ENCODE measurements at places on chromosomes 7 and 10.

DNA sequence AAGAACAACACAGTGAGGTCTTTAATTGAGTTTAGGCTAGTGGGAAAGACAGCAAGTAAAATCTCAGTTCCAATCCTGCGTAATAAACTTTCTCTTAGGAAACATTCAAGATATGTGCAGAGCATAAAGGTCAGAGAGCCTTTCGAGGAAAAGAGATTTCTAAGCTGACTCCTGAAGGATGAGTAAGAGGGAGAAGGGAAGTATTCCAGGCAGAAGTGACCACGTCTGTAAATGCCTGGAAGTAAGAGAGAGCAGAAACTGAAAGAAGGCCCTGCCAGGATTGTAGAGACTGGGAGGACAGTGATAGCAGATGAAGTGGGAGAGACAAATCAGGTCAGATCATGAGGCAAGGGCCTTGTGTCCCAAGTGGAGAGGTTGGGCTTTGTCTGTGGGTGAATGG is 41.8 kb downstream of the PNLIPRP3 start:
- DNase-seq = no peak

DNA sequence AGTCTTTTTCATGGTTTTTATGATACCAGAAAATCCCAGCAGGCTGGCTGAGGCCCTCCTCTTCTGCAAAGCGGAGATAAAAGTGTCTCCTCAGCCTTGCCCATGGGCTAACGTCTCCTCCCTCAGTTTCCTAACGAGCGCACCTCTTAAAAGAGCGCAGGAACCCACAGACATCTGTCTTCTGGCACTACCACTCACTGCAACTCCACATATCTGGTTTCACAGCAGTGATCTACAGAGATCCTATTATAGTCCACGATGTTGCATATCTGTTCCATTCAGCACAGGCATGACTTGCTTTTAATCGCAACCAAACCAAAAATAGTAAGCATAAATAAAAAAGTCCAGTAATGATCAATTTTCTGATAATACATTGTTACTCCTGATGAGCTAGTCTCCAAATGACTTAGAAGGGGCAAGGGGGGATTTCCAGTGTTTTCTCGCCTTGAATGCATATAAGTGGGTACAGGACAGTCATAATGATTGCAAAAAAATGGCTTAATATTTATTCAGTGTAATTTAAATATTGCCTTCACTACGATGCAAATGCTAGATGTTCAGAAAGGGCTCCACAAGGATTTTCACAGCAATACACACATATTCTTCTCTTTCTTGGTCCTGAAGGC is 20.9 kb downstream of the ANKRD22 start:
- DNase-seq = no peak

DNA sequence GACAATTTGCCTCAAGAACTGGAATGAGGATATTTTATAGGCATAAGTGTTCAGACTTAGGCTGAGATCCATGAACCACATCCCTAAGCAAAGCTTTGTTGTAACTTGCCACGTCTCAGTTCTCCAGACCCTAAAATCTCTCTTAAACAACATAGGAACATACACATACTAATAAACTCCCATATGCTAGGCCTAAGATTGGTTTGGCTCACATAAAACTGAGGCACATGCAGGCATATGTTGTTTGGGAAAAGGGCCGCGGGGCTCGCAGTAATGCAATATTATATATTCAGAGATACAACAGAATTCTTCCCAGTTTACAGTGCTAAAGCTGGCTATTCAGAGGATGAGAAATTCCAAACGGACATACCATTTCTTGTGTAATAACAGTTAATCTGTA is 61.0 kb downstream of the DOCK4 start:
- DNase-seq = no peak

GRCh38 chr10:92967641-92968040 is 93.0 kb upstream of the CYP26C1 start:
- no peak for DNase-seq

DNA sequence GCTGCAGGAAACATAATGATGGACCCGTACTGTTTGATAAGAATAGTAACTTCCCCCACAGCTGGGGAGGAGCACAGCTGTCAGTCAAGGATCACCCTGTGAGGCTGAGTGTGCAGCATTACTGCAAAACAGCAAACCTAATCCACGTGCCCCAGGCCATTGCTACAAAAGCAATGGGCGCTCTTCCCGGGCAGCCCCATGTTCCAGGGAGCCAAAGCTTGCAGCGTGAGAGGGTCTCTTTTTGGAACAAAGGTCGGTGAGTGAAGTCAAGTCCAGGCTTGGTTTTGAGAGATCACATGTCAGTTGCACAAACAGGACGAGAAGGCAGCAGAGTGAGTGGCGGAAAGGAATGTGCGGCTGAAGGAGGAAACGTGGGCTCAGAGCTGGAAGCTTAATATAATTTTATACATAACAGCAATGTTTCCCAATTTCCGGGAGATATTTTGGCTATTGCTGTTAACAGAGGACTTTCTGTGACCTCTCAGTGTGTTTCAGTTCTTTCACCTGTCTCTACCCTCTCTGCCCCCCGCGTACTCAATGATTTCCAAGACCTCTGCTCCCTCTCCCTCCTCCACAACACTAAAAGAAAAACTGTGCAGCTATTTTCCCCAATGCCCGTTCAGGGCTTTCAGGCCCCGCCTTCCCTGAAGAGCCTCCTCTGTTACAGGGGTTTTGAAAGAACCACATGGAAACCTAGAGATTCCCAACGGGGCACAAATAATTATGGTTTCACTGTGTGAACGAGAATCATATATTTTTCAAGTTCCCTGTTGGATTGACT is 128.9 kb downstream of the MTPAP start:
- DNase-seq = no peak

GRCh38 chr7:45100761-45101480 is 10.6 kb downstream of the TBRG4 start:
- no peak for DNase-seq

GRCh38 chr10:113187063-113187777 is 237.2 kb downstream of the TCF7L2 start:
- no peak for DNase-seq

GRCh38 chr10:3619241-3619640 is 165.8 kb downstream of the KLF6 start:
- DNase-seq = no peak

DNA sequence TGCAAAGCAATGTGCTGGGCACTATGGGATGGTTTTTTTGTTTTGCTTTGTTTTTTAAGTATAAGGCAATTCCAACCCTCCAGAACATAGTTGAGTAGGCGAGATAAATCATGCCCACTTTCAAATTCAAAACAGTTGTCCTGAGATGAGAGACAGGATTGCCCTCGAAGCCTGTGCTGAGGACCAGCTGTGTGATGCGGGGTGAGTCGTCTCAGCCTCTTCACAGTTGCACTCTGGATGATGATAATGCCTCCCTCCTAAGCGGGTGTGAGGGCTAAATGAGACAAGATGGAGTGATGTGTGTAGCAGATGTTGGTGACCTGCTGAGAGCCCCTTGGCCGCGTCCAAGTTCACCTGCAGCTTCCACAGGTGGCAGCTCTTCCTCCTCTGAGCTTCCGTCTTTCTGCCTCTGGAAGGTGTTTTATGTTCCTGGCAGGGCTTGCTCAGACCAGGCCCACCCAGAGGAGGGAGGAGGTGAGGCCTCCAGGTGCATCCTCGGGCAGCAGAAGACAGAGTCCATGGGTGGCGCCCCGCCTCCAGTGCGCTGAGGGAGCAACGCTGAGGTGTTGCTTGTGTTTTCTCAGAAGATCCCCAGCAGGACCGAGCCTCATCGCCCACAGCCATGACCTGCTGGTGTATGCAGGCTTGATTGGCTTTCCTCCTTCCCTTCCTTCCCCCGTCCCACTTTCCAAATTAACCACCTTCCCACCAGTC is 30.6 kb downstream of the ECHDC3 start:
- no peak for DNase-seq

- no peak for DNase-seq
Measured at GRCh38 chr7:23369100-23369499, 70.0 kb downstream of the MALSU1 start.

DNA sequence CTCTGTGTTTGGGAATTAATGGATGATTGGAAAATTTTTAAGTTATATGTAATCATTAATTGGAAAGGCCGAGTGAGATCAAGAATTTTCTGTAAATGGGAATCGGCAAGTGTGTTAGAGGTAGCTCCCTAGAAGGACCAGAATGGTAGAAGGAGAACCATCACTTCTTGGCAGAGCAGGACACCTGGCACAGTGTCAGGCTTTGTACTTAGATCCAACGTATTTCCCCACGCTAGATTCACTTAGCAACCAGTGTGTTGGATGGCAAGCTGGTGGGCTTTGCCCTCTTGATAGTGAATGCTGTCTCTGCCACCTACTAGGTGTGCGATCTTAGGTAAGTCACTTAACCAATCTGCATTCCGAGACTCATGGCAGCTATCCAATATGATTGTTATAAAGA is 107.8 kb upstream of the ZNF438 start:
- DNase-seq = no peak

- DNase-seq = no peak
Measured at GRCh38 chr7:30510124-30511075, 5.8 kb upstream of the GGCT start.

- no peak for DNase-seq
Measured at GRCh38 chr10:52257692-52258075, 56.4 kb upstream of the DKK1 start.

DNA sequence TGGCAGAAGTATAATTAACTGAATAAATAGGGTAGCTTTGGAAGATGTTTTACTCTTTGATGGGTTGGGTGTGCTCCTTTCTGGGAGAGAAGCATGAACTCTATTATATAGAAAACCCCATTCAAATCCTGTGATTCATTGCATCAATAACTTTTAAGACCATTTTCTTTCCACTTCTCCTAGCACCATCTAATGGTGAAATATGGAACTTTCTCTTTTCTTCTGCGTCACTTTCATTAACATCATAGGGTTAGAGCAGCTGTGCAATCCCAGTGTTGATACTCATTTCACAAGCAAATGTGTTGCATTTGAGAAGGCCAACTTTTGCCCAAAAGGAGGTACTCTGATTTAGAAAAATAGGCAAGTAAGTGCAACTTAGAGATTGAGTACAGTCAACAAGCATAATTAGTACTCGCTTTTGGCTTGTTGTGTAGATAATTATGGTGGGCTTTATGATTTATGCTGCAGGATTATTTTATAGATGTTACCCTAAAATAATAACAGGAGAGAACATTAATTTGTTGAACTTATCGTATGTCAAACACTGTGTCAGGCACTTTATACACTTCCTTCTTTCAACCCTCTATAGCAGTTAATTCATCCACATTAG is 92.9 kb downstream of the CPED1 start:
- DNase-seq = peak; percentile 44

DNA sequence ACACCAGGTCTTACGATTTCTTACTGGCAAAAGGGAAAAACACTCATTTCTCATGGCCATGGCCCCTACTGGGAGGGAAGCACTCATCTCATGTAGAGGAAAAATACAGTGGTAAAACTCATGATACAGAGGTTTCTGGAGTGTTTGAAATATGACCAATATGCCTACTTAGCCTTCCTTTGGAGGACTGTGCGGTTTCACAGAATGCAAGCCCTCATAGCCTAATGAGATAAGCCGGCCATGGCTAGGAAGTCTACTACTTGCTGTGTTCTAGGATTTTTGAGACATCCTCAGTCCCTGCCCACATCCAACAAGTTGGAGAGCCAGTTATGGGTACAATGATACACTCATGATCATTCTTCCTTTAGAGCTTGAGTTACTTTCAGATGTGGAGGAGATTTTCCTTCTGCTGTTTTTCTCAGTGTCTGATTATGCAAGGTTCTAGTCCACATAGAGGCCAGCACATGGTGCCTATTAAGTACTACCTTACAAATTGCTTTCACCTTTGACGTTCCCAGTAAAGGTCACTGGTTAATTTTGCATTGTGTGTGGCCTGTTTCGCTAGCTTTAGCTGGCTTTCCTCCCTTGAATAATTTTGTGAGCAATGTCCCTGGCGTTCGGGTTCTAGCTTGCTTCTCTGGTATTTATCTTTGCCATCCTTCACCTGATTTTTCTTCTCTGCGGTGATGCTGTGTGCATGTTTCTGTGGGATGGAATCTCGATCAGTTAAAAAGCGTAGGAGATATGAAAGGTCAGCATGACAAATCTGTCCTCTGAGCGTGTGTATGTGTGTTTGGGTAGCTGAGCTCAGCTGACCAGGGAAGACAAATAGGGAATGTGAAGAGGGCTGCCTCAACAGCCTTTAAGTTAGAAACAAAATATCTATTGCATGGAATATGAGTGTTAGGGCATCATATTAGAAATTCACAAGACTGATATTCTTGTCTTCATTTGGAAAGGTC is 295.4 kb downstream of the LRMDA start:
- DNase-seq = no peak

GRCh38 chr10:90447831-90448230 is 410.0 kb downstream of the HTR7 start:
- DNase-seq = no peak

- DNase-seq = no peak
Measured at GRCh38 chr10:10777279-10777678, 240.4 kb upstream of the CELF2 start.

GRCh38 chr10:77325233-77325537 is 312.4 kb downstream of the KCNMA1 start:
- no peak for DNase-seq

DNA sequence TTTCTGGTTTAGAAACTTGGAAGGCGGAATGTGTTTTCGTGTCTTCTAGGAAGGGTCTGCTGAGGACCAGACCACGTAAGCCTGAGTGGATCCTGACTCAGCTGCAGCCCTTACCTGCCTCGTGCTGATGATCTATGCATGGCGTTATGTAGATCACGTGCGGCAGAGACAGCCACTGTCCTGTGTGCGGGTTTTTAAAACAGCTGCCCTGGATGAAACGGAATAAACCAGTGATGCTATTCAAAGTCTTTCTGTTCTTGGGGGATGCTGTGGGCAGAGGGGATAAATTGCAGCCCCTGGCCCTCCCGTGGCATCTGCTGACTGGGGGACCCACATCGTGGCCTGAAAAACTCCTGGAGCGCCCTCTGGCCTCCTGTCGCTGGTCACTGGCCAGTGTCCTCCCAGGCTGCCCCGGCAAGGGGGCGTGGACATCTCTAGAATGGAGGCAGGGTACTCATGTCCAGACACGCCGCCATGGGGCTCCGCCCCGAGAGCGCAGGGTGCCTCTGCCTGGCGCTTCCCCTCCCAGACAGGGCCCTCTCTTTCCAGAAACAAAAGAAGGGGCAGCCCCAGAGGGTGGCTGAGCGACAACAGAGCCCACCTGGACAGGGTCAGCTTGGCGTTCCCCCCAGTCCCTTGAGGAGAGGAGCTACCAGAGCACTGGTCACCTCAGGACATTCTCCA is 13.2 kb downstream of the ALKBH4 start:
- DNase-seq = no peak

GRCh38 chr10:71077143-71077581 is 135.2 kb upstream of the UNC5B start:
- DNase-seq = no peak

GRCh38 chr7:28479507-28479947 is 67.2 kb downstream of the CREB5 start:
- DNase-seq = no peak

GRCh38 chr10:108515821-108516220 is 1351.3 kb upstream of the SORCS1 start:
- DNase-seq = no peak

- DNase-seq = no peak
Measured at GRCh38 chr7:144148224-144148827, 25.4 kb downstream of the OR2A14 start.

DNA sequence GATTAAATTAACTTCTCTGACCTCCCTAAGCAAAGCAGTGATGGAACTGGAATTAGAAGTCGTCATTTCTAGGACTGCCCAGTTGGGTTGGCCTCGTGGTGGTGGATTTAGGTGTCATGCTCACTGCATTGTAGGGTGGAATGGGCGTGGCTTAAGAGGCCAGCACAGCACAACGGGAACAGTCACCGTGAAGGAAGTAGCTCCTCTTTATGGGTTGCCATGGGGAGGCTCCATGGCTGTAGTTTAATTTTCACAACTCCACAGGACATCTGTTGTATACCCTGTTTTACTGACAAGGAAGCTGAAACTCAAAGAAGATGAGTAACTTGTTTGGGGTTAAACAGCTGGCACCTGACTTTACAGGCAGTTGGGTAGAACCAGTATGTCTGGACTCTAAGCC is 208.3 kb downstream of the CELF2 start:
- no peak for DNase-seq
